Stimulated activated CD8-positive, alpha-beta memory T cell treated with anti-CD3 and anti-CD28 coated beads, Interleukin-4, amount 100 ng/mL, for 4 hours (primary cell): ENCODE measurements at places on chromosomes 2 and 18.
A peak's percentile ranks its signal among the peaks of the same experiment; 100 is the strongest.

DNA sequence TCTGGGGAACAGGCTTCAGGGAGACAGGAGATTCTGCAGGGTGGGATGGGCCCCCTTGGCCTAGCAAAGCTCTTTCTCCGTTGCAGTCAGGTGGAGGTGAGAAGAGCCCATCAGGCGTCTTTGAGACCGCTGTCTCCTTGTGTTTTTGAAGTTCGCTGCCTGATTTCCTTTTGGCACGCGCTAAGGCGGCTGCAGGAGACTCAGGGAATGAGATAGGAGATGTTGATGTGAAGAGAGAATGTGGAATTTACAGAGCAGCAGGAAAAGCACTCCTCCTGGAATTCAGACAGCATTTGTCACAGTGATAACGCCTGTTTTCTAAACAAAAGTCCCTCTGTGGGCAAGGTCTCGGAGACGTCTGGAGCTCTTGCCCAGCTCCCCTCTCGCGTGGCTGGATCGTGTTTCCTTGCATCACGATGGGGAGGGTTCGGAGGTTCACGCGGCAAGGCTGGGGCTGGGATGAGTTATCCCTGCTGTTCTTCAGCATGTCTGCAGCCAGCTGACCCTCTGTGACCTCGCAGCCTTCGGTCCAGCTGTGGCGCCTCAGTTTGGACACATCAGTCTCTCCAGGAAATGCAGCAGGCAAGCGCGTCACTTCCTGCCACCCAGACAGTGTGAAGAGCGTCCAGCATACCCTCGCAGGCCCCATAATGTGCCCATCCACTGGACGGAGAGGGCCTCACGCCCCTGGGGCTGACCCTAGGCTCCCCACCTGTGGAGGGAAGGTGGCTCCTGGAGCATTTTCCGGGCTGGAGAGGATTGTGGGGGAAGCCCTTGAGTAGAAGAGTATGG, 30.2 kb downstream of the GLI2 start:
- no peak for DNase-seq

- no peak for DNase-seq
Measured at GRCh38 chr2:114797942-114798341, 355.5 kb downstream of the DPP10 start.

- DNase-seq: no peak
Measured at GRCh38 chr2:242034138-242034537, 164.6 kb downstream of the RTP5 start.

DNA sequence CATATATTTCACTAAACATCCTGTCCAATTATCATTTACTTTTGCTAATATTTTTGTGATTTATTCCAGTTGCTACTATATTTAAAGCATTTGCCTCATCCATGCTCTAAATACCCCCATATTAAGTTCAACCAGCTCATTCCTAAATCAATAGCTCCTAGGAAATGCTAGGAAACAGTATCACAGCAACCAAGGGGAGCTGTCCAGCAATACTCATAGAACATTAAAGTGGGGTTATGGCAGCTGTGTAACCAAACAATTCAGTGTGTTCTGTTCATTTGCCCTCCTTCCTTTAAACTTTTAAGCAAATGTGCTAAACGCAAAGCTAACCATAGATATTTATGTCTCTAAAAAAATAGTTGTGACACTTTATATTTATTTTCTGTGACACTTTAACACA, 41.1 kb downstream of the ACVR1C start:
- no peak for DNase-seq

DNA sequence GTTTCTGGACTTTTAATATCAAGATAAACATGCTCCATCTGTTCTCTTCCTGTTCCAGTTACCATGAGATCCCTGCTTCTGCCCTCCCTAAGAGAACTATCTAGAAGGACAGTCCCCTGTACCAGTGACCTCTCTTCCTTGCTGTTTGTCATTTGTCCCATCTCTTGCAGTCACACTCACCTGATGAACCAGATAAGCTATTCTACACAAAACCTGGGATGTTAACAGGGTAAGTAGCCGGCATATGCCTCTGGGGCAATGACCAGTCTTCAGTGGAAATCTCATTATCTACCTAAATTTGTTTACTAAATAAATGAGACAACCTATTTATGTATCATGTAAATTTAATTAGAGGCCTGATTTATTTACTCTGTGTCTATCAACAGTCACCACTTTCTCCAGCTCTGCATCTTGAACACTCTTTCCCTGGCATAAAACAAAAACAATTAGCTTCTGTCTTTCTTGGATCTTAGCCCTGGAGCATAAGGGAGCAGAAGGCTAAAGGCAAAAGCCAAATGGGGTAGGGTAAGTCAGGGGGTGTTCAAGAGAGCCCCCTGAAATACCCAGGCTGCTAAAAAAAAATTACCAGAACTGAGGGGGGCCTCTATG, 337.7 kb downstream of the ALK start:
- no peak for DNase-seq

DNA sequence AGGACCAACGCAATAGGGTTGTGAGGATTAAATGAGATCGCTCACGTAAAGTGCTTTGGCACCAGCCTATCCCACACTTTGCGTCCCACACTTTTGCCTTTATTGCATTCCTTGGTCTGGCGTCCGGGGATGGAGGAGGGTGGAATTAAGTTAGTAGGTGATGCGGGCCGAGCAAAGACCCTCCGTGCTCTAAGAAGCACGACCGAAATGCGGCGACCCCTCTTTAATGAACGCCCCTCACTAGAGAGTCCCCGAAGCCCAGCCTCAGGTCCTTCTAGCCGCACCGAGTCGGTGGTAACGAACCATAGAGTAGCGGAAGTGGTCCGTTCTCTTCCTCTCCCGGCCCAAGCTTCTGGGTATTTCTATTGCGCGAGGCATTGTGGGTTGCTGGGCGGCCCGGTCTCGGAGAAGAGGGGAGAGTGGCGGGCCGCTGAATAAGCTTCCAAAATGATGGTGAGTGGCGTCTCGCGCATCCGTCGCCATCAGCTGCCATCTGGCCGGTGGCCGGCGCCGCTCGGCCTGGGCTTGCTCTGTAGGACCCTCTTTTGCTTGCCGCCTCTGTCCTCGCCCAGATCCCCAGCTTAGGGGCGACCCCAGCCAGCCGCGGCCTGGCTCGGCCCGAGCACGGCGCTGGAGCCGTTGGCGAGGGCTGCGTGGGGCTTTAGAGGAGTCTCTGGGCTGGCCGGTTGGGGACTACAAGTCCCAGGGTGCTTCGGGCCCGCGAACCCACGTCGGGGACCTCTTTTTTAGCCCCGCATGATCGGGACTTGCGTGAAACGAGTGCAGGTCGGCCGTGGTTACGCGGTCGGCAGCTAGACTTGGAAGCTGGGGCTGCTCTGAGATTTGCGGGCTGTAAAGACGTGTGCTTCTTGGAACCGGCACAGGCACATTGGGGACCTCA, at the start of gene CCT7:
Gene CCT7 (plus strand): TSS at position 377 of the 901 bp plus-strand sequence. CDS start 71 bp downstream, at position 448.
- DNase-seq: peak; percentile 72
